Inflammatory macrophage treated with lipopolysaccharide for 4 hours (primary cell): ENCODE measurements at places on chromosomes 3 and 15.

- DNase-seq = no peak
Measured at GRCh38 chr3:36650271-36650671, 114.1 kb downstream of the DCLK3 start.

GRCh38 chr15:88805031-88805780, 2.0 kb downstream of the ACAN start:
- DNase-seq = no peak

GRCh38 chr3:65284961-65285360, 597.2 kb upstream of the ADAMTS9 start:
- DNase-seq = no peak

DNA sequence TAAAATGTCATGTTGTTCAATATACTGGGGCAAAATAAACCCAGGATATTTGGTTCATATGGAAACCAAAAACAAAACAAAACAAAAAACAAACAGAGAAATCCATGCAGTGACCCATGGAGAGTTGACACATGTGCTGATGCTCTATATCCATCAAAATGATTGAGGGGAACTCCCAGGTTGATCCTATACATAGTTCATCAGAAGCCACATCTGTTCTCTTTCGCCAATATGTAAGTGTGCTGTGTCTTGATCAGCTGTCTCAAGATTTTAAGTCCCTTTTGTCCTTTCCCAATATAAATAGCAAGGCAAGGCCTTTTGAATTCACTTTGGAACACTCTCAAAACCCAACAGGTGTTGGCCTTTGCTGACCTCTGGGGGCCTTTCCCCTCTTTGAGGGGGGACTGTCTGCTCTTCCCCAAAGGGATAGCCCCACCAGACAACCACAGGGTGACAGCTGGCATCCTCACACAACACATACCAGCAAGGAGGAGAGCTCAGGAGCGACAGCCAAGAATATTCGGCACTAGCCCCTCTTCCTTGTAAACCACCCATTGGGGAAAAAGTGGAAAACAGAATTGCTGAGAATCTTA, 209.4 kb upstream of the CD96 start:
- no peak for DNase-seq

DNA sequence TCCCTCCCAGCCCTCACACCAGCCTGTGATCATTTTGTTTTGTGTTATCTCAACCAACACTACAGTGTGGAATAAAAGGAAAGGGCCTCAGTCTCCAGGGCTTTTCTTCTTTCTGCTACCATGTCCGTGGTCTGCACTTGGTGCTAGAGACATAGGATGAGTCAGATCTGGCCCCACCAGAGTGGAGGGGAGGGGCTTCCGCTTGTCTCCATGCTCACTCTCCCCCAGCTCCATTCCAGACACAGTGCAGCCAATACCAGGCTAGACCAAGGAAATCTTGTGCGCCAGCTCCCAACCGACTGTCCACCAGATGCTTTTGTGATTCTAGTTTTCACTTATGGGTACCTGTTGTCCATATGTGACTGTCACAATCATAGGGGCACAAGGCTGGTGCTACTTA, 51.9 kb upstream of the TMEM115 start:
- no peak for DNase-seq

DNA sequence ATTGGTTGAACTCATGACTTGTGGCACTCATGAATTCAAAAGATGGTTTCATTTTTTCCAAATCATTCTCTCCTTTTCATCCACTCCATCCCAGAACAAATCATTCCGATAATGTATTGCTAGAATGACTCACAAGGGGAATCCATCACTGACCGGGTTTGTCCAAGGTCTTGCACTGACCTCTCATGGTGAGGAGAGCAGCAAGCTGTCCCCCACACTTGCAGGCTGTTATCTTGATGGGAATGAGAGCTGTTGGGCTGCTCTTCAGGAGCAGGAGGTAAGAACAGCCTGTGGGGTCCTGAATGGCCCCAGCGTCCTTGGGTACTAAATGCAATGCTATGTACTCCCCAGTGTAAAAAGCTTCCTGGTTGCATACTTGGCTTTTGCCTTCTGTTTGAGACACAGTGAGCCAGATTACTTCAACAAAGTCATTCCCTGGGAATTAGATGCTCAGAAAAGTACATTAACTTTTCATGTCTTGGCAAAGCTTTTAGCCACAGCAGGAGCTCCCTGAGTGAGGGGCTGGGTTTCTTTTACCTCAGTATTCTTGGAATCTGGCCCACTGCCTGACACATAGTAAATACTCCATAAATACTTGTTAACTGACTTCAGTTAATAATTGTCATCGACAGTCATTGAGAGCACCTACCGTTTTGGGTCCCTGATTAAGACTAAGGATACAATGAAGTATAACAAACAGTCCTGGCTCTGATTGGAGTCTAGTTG, 24.1 kb downstream of the CCNL1 start:
- DNase-seq = no peak

- no peak for DNase-seq
Measured at GRCh38 chr15:98375513-98376340, 272.6 kb upstream of the IGF1R start.
